Adrenal gland (tissue), 19 donors: ENCODE measurements at places on chromosomes 7 and 10.

DNA sequence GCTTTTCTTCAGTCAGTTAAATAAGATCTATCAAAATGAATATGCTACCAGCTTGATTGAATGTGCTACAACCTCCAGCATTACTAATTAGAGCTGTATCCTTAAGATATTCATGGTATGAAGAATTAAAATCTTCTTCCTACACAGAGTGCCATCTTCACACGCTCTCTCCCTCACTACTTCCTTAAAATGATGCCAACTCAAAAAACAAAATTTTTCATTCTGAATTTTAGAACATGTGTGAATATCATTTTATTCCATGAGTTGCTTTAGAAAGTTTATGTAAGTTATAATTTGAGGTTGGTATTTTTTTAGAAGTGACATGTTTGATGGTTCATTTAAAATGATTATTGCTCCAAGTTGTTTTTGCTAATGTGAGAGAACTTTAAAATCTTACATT, 407.5 kb upstream of the CELF2 start:
- DNase-seq = no peak

- DNase-seq = peak; percentile 14
Observed at GRCh38 chr7:31027161-31027965, 24.7 kb upstream of the ADCYAP1R1 start.

DNA sequence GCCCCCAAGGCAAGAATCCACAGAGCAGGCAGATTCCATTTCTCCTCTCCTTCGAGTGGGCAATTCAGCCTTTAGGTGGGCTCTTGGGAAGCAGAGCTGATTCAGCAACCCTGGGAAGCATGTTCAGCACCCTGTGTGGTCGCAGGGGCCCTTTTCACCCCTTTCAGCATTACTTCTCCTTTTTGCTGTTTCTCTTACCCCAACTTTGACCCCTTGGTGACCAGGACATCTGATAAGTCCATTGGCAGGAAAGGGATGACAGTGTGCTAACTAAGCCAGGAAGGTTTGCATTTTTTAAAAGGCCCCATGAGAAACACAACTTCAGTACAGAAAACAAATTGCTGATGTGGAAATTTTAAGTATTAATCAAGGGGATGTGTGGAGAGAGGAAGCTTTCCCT, 283.7 kb upstream of the NRP1 start:
- DNase-seq = no peak

DNA sequence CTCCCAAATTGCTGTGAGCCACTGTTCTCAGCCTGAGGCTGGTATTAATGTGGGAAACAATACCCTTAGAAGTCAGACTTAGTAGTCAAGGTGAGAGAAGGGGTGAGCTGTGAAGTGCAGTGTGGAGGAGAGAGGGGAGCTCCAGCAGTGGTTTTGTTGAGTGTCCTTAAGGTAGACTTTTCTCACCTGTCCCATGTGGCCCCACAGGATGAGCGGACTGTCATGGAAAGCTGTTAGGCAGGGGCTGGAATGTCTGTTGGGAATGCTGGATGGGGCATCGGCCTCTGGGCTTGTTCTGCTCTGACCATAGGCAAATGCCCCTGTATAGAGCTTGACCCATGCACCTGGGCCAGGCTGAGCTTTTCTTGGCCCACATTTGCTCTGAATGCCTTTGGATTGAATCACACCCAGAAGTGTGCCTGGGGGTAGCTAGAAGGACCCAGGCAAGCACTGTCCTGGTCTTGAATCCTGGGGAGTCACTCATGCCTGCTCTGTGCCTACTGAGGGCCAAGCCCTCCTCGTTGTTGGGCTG, 36.3 kb upstream of the SH2D4B start:
- no peak for DNase-seq

GRCh38 chr10:131238669-131239280, 72.7 kb downstream of the TCERG1L start:
- DNase-seq = no peak

GRCh38 chr7:142030848-142031247, 35.2 kb downstream of the MGAM start:
- no peak for DNase-seq

DNA sequence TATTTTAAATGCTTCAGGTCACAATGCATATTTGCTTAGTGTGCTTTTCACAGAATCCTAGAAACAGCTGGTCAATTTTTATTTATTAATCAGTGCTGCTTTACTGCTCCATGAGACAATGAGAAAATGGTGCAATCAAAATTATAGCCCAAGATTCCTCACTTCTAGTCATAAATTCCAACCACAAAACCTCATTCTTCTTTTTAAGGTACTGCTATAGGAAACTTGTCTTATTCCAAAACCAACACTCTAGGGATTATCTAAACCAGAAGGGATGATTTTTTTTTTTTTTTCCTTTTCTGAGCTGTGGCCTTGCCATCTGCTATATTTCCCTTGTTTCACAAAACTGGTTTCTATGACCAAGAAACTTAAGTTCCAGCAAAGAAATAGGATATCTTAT, 64.0 kb upstream of the SEMA3A start:
- DNase-seq = no peak

- no peak for DNase-seq
Observed at GRCh38 chr7:47640265-47640664, 58.4 kb upstream of the TNS3 start.

DNA sequence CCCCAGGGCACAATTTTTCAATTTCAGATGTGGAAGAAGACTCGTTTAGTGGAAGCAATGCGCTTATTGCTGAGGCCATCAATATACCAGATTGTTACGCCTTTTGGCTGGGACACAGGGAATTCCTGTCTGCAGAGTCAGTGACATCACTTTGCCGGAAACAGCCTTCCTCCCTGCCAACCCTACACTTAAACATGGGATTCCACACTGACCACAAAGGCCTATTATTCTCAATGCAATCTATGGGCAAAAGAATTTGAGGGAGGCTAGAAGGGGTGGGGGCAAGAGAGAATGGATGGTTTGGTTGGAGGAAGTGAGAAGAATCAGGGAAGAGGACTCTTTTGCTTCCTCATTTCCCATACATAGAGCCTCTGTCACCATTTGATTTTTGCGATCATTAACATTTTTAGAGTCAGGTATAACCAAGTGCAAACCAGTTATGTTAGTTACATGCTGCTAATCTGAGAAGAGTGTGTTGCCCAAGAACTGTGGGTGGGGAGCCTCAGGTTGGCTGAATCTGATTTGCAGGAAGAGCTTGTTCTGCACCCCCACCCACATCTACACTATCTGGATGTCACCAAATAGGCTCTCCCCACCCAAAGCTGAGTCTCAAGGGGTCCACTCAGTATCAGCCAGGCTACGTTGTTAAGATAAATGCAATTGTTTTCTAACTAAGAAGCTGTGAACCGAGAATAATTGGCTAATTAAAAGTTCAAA, 58.2 kb downstream of the ENTPD1 start:
- peak; percentile 63 for DNase-seq

GRCh38 chr7:20201380-20201779, 15.8 kb downstream of the MACC1 start:
- DNase-seq = peak; percentile 25

- DNase-seq = no peak
Observed at GRCh38 chr7:122974229-122974628, 21.3 kb downstream of the TAS2R16 start.

DNA sequence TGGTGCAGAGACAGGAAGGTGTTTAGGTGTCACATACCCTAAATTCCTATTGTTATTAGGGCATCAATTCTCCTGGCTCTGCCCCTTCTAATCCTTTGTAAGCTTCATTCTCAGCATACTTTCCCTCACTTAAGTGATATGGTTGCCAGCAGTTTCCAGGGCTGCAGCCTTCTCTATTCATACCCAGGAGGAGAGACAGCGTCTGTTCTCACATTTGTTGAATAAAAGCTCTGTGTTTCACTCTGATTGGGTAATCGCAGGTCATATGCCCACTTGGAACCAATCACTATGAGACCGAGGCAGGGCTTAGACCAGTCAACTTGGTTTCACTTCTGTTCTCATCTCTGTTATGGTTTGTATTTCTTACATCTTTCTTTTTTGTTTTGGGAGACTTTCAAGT, 109.6 kb upstream of the MTPN start:
- peak; percentile 80 for DNase-seq

GRCh38 chr7:78159545-78159944, 361.0 kb downstream of the PHTF2 start:
- DNase-seq = no peak

GRCh38 chr7:105734233-105734632, 142.2 kb downstream of the ATXN7L1 start:
- DNase-seq = no peak

- DNase-seq = no peak
Observed at GRCh38 chr10:22022257-22023032, 18.9 kb upstream of the DNAJC1 start.
